Head of caudate nucleus (tissue), 42 donors: ENCODE measurements at places on chromosomes 16 and 17.
A peak's percentile ranks its signal among the peaks of the same experiment; 100 is the strongest.

DNA sequence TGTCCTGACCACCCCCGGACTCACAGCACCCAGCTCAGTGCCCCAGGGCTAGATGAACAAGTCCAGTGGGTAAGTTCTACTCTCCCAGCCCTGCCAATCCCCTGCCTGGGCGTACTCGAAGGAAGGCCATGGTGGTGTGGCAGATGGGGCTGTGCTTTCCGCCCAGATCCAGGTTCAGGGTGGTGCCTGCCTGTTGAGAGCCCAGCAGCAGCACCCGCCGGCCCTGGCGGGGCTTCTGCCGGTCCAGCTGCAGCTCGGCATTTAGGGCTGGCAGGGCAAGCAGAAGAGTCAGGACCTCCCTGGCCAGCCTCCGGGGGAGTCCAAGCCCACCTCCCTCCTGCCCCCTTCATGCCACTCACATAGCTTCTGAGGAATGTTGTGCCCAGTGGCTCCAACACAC lies 9.6 kb downstream of the ITGA2B start:
- DNase-seq = no peak

DNA sequence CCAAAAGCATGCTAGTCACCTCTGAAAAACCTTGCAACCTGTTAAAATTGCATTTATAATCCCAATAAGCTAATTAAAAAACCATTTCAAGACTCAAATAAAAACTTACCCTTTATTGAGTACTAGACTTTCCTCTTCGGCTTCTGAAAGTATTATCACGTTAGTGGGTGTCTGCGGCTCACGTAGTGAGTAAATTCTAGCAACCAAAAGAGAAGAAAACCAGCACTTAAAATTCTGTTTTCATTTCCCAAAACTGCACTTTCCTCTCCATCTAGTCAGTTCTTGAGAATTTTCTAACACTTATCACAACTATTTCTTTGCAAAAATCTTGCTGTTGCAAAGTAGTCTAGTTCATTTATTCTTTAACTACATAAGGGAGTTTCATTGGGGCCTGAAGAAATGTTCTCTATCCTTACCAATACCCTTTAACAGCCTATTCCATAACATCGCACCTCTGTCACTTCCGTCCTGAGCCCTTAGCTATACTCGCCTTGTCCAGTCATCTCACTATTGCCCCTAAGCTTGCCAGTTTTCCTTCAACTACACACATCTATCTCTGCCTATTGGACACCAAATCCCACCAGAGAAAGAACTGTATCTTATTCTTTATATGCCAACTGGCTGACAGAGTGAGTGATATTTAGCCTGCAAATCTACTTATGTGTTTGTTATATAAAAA lies 8.7 kb downstream of the NUP88 start:
- DNase-seq = no peak

DNA sequence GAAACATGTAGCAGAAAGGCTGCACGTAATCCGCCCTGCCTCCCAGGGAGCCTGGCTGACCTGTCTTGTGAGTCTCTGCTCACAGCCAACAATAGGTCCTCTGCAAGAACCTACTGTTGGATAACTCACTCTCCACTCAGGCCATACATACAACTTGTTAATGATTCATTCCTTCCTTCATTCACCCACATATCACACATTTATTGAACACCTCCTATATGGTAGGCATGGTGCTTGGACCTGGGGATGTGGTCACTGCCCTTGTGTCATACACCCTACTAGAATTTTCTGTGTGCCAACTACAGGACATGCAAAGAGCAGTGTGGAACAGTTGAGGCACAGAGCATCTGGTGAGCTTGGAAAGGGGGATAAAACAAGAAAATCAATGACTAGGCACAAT lies 28.1 kb upstream of the HNF1B start:
- DNase-seq = no peak

DNA sequence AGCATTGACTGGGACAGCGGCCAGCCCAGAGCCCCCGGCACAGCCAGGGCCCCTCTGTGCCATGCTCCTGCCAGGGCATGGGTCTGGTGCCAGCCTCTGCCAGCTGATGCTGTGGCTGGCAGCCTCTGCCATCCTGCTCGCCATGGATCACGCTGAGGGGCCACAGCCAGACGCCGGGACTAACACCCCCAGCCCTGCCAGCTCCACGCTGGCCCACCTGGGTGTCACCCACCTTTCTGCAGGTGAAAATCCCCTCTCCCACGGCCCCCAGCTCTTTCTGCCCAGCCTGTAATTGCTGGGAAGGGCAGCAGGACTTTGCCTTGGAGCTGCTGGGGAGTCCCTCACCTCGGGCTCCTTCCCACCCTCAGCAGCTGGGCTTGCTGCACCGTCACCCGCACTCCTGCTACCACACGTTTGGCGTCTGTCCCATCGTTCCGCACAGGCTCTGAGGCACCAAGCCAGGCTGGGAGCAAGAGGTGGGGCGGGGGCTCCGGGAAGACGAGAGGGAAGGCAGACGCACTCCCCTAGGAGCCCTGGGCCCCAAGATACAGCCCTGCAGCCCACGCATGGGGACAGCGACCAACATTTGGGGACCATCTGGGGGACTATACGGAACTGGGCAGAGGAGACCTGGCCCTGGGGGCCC lies 42.0 kb upstream of the ACSF3 start:
- DNase-seq = no peak

DNA sequence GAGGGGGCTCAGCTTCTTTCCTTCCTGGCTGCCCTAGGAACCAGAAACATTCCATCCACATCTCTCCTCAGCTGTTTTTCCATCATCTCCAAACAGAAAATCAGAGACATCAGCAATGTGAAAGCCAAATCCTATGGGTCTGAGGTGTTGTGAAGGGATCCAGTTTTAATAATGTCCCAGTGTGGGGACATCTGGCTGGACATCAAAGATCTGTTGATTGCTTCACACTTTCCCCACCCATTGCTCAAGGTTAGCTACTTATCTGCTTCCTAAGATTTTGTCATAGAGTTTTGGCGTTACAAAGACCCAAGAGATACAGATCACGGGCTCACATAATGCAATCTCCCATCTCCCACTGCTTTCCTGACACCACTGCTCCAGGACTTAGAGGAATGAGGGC lies 47.8 kb upstream of the AXIN2 start:
- no peak for DNase-seq

GRCh38 chr17:4959261-4959965 lies 8.2 kb downstream of the SPAG7 start:
- no peak for DNase-seq

GRCh38 chr16:56303066-56303715 lies 111.9 kb downstream of the GNAO1 start:
- DNase-seq = peak; percentile 79
